KG1 (cell line): ENCODE measurements at places on chromosomes 7 and 10.

GRCh38 chr7:90455163-90456030 is 14.0 kb upstream of the PTTG1IP2 start:
- DNase-seq = peak; percentile 24

DNA sequence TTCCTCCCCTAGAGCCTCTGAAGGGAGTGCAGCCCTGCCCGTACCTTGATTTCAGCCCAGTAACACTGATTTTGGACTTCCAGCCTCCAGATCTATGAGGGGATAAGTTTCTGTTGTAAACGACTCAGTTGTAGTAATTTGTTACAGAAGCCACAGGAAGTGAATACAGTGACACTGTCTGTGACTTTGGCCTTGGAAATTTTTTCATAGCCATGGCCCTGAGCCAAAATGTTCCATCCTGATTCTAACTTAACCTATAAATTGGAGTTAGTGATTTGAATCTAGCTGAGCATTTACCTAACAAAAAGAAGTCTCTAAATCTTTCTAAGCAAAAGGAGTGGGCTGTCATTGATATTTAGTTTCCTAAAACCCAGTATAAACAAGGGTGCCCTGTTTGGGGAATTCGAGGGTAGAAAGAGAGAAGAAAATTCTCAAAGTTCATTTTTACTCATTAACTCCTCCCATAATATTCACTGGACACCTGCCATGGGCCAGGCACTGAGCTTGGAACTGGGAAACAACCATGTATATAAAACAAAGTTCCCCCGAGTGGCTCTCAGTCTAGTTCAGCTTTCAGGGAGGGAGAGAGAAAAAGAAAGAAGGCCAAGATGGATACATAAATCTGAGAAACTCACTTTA is 162.3 kb downstream of the SKIDA1 start:
- DNase-seq = no peak

DNA sequence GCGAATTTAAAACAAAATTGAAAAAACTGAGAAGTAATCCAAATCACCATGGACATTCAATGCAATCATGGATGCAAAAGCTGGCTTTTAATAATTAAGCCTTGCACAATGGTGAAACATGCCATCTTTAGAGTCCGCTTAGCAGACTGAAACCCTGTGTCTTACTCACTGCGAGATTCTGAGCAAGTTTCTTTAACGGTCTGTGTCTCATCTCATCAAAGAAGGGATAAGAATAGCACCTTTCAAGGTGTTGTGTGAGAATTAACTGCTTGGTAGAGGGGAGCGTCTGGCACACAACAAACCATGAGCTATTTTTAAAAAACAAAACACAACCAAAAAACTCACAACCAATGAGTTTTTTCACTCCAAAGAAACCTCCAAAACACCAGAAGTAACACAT is 21.4 kb downstream of the ACBD7 start:
- DNase-seq = no peak

- DNase-seq = no peak
Observed at GRCh38 chr7:110918949-110919548, 171.9 kb upstream of the LRRN3 start.

GRCh38 chr10:12703813-12704212 is 297.7 kb downstream of the CCDC3 start:
- DNase-seq = no peak

DNA sequence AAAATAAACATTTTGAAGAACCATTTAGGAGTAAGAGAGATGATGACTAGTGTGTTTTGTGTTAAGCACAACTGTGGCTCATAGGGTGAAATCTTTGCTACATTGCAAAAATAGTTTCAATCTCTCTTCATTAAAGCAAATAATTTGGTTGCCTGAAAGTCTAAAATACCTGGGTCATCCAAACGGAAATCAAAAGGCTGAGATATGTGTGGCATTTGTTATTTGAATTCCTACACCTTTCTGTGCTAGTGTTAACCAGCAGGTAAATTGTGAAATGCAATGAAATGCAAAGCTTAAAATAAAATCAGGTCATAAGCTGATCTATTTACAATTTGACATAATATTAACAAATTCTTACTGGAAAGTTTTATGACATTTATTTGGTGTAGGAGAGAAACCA is 40.9 kb upstream of the SEMA3E start:
- DNase-seq = no peak
